Astrocyte of the cerebellum (primary cell): ENCODE measurements at places on chromosomes 4 and X.

DNA sequence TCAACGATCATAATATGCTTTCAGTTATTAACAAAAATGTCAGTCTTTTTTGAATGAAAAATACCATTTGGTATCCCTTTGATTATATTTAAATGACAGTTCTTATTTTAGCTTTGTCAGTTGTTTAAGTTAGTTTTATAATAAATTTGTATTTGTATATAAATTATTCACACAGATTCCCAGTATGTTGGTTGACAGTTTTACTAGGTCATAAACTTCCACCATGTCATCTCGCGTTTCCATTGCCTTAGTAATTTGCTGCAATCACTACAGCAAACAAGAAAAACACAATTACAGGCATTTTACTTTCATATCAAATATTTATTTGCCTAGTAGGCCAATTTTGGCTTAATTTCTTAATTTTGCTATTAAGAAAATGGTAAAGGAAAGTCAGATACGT lies 109.6 kb upstream of the ANK2 start:
- no peak for DNase-seq

DNA sequence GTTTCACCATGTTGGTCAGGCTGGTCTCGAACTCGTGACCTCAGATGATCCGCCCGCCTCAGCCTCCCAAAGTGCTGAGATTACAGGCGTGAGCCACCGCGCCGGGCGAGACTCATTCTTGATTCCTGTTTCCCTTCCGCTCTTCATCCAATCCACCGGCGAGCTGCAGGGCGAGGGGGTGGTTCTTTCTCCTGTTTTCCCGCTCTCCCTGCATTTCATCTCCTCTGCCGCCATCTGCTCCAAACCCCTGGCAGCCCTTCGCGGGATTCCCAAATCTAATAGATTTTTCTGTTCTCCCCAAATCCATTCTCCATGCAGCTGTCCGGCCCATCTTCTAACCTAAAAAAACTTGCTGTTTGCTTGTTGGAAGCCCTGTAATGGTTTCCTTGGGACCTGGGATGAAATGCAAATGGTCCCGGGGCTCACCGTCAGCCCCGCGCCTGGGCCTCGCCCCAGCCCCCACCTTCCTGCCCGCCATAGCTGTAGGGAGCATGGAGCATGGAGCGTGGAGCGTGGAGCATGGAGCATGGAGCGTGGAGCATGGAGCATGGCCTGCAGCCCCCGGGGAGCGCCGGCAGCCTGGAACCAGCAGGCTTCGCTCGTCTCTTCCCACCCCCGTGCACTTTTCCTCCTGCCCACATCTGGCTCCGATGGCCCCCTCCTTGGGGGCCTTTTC lies 1.1 kb downstream of the ZFP42 start:
- DNase-seq: no peak

- no peak for DNase-seq
Measured at GRCh38 chr4:127783955-127784770, 2.0 kb downstream of the HSPA4L start.

DNA sequence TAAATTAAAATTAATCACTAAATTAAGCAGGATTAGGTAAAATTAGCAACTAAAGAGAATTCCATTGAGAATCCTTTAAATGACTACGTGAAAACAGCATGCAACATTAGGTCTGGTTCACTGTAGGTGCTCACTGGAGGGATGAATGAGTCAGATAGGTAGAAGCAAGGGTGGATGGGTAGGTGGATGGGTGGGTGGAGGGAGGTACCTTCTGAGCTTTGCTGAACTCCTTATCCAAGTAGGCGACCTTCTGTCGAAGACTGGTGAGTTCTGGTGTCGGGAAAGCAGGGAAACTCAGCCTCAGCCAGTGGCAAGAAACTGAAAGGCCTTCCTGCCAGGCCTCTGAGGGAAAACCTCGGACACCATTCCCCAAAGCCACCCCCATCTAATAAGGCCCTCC lies 3.0 kb downstream of the GRIPAP1 start:
- no peak for DNase-seq

DNA sequence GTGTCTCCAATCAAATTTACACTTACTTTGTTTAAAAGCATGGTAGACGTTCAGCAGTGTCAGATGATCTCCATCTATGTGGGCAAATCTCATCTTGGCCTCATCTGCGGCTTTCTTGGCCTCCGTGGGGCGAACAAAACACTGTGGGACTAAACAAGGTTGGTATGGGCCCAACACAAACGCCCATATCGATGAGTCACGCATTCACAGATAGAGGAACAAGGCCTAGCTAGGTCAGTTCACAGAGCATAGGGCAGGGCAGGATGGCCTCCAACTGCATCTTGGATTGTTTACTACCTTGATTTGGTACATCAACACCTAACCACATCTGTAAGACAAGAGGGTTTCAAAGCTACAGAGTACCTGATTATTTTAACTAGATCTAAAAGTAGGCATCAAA lies 47.3 kb downstream of the DHX15 start:
- no peak for DNase-seq
